Ovary (tissue), 10 donors: ENCODE measurements at places on chromosomes 11 and 22. TPM values are rescaled to one million over a fixed set of nuclear protein-coding genes. Genes with fewer than 3 reads are reported as not detected.

The WNT11 gene
- polyA plus RNA-seq: 1.9 TPM

The MMP7 gene
- polyA plus RNA-seq: 0.48 TPM

The UBQLNL gene
- 0.73 TPM for polyA plus RNA-seq

The IRAG1 gene
- polyA plus RNA-seq: 16.3 TPM
